ENCODE measurements at places on chromosomes 2 and 18.

GRCh38 chr2:20443276-20443920 is 3.5 kb upstream of the RHOB start:
- no peak for DNase-seq

DNA sequence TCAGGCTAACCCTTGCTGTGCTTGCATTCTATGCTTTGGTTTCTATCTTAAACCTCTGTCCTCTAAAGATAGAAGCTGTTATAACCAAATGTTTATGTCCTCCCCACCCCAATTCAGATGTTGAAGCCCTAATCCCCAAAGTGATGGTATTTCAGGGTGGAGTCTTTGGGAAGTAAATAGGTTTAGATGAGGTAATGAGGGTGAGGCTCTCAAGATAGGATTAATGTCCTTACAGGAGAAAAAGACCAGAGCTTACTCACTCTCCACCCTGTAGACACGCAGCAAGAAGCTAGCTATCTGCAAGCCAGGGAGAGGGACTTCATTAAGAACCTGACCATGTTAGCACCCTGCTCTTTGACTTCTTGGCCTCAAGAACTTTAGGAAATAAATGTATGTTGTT is 362.5 kb downstream of the ERBB4 start:
- no peak for DNase-seq

DNA sequence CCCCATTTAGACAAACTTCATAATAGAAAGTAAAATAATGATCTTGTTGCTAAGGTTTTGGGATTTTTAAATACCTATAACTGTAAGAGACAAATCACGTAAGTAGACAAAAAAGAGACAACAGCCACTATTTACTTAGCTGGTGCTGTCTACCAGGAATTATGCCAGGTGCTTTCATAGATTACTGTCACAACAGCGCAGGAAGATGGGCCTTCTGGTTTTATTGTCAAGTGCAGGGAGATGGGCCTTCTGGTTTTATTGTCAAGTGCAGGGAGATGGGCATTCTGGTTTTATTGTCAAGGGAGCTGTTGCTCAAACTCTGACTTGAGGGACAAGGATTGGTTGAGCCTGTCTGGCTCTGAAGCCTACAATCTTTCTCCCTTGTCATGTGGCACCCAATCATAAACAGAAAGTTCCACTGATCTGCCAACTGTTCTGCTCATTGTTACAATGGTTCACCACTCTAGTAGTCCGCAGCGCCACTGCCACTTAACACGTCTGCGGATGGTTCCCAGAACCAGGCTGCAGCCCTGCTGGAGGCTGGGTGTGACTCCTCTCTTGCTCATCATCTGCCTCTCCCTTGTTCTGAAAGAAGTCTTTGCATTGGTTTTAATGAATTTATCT is 95.0 kb downstream of the RNF144A start:
- no peak for DNase-seq

DNA sequence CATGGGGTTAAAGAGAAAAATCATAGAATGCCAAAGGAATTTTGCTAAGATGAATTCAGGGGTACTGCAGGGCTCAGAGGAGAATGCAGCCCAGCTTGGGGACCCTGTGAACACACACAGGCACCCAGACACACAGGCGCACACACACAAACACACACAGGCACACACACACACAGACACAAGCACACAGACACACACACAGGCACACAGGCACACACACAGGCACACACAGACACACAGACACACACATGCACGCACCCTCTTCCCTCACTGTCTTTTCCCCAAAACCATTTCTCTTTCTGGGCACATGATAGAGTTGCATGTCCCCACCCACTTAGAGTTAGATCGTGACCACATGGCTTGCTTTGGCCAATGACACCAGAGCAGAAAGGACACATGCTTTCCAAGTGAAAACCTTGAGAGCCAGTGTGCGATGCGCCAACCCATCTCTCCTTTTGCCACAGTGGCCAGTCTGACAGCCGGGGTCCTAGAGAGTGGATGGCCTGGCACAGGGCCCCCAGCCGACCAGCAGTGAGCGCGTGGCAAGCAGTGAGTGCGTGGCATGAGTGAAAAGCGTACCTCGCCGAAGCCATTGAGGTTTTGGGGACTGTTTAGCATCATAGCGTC is 163.3 kb downstream of the KLHL29 start:
- no peak for DNase-seq

Measured in left ventricle myocardium inferior (tissue), 1 donor.